ENCODE measurements at places on chromosomes 3 and 15.

GRCh38 chr15:40762919-40763800, 708 bp upstream of the GCHFR start:
- no peak for DNase-seq

DNA sequence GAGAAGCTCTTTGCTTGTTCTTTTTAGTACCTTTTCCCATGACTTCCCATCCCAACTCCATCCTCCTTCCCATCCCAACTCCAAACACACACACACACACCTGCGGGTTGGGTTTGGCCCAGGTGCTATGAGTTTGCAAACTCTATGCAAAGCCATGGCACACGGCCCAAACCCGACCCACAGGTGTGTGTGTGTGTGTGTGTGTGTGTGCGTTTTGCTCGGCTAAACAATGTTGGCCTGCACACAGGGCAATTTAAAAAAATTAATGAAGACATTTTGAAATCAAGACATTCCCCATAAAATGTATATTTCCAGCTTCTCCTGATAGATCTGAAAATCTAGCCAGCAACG, 103.7 kb upstream of the TLE3 start:
- DNase-seq: no peak

DNA sequence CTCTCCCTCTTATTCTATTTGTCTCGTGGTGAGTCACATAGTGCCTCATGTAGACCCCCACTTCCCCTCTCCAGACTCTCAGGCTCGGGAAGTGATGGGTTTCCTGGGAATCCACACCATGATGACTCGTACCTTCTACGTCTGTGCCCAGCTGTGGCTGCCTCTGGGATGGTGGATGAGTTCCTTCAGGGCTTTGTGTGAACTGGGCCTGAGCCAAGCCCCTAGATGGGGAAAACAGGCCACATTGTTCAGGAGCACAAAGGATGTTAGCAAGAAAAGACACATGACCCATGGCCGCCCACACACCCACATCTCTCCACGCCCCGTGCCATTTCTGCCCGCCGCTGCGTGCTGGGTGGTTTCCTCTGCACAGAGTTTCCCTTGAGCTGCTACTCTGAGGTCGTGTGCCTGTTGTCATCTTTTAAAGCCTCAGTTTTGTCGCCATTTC, 10.5 kb downstream of the ISG20 start:
- DNase-seq: no peak

- DNase-seq: no peak
Measured at GRCh38 chr3:186967686-186968085, 37.4 kb downstream of the ST6GAL1 start.

DNA sequence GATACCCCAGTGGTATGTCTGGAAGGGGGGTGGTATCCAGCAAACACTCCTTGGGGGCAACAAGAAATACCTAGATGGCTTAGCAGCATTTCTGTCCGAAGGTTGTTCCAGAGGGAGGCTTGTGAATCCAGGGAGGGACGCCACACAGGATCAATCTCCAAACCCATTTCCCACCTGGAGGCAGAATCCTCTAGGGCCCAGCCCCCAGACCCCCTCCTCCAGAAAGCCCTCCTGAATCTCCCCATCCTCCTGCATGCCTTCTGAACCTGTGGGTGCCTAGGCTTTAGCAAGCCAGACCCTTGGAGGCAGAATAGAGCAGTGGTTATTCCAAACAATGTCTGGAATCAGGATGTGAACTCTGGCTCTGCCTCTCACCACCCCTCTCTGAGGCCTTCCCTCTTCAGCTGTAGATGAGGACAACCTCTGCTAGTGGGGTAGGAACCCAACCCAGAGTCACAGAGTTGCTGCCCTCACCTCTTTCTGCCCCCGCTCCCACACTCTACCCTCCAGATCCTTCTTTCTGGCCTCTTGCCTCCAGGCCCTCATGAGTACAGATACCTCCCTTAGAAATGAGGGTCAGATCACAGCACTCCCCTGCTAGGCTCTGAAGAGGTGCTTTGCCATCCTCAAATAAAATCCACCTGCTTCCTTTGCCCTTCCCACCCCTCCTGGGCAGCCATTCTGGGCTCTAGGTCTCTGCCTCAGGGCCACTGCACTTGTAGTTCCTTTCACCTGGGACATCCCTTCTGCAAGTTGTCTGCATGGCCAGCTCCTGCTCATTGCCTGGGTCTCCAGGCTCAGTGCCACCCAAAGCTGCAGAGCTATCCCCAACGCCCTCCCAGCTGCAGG, 8.1 kb downstream of the CISH start:
- no peak for DNase-seq

DNA sequence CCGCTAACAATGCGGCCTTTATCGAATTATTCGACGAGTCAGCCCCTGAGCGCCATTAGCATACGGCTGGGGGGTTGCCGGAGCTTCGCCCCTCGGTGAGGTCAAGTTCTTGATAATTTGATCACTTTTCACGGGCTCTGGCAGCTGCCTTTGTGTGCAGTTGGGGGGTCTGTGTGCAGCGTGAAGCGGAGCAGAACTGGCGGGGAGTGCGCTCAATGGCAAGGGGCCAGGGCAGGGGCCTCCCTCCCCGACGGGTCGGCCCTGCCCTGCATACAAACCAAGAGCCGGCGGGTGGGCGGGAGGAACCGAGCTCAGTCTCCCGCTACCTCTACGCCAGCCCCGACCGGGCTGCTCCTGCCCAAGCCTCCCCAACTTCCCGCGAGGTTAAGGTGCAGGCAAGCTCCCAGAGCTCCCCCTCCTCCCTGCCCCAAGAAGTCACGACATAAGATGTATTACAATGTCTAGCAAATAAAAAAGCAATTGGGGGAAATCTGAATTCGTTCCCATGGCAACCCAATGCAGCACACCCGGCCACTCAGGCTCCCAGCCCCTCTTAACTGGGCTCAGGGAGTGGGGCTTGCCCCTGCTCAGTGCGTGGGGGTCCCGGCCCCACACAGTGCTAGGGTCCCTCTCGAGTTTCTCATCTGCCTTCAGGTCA, 34.1 kb upstream of the POLG start:
- DNase-seq: no peak

- no peak for DNase-seq
Measured at GRCh38 chr3:138180375-138181029, 5.8 kb upstream of the DBR1 start.

DNA sequence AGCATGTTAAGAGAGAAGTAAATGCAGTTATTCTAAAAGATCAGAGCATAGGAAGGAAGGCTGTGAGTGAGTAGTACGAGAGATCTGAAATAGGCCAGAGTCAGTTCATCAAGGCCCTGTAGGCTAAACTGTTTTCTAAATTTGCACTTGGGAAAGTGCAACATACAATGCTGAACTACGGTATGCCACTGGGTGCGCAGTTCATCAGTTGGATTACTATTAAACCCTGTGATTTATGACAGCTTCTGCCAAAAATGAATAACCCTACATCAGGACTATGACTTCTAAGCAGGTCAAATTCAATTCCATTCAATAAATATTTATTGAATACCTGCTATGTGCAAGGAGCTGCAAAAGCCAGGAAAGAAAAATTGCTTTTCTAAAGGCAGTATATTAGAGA, 10.8 kb downstream of the CBLB start:
- no peak for DNase-seq

DNA sequence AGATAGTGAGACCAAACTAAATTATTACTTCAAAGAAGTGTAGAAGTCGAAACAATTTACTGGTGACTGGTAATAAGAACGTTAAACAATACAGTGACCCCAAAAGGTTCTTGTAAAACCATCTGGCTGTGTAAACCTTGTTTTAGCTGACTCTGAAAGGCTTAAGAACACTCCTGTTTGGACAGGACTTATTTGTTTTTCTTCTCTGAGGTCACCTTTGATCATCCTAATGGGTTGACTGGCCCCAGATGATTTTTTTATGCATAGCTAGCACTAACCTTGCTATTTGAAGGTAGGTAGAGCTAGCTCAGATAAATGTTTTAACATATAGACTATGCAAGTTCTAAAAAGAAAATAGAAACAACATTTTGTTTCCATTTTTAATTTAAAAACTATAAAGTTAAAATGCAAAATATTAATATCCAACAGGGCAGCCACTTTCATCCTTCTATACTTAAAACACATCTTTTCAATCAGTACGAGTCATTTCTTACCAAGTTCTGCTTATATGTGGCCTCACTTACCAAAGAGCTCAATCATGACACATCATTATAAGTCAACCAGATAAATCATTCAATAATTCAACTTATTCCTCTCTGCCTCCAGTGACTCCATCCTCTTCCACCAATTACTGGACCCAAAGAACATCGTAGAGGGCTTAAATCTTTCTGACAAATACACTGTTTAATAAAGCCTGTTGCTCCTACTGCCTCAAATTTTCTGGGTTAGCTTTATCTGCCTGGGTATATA, 158.8 kb downstream of the SSR3 start:
- DNase-seq: no peak

DNA sequence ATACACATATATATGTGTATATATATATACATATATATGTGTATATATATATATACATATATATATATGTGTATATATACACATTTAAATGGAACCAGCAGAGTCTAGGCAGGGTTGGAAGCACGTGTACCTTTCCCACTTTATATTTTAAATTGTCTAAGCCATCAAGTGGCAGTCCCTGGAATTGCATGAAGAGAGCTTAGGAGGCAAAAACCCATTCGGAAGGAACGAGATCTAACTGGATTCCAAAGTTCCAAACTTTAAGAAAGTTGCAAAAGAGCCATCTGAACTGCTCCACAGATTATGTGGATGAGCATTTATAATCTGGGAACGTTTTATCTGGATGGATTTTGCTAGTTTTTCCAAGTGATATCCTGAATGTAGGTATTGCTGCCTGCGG, 186.5 kb downstream of the FOXP1 start:
- no peak for DNase-seq

- DNase-seq: no peak
Measured at GRCh38 chr3:149590691-149591441, 67.0 kb downstream of the WWTR1 start.

- DNase-seq: no peak
Measured at GRCh38 chr15:22979238-22980188, 655 bp downstream of the CYFIP1 start.

DNA sequence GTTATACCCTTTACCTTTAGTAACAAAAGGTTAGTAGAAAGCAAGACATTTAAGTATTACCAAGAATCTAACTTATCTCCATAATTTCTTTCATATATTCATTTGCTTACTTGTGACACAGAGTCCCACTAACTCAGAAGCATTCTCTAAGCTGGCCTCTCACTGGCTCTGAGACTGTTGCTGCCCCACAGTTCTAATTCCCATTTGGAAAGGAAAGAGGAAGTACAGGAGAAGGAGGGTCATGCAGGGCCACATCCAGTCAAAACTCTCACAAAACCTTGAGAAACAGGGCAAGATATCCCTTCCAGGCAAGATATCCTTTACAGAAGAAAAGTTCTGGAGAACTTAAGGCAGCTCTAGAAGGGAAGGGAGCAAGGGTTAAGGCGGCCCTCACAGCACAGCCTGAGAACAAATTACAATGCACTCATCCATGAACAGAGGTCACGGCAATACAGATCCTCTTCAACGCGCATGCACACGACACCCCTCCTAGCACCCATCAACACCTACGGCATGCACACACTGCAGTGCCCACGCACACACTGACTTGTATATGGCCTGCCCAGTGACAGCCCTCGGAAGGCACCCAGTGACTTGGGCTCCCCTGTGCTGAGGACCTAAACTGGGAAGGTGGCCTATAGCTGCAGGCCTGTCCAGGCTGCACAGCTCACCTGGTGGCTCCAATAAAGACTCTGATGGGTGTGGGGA, 13.0 kb upstream of the MYO5C start:
- no peak for DNase-seq

DNA sequence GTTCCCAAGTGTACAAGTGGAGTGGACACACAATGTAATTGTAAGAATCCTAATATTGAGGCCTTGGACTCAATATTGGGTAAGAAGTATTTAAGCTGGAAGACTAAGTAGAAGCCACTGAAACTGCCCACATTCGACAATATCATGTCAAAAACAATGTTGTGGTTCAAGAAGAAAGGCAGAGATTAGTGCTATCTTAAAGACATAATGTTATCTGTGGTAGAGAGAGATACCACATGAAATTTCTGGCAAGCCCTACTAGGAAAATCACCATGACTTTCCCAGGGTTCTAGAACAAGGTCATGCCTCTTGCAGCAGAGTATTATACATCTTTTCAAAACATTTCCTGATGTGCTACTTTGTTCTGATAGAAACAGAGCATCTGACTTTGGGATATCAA, 192.6 kb downstream of the RAP2B start:
- no peak for DNase-seq

DNA sequence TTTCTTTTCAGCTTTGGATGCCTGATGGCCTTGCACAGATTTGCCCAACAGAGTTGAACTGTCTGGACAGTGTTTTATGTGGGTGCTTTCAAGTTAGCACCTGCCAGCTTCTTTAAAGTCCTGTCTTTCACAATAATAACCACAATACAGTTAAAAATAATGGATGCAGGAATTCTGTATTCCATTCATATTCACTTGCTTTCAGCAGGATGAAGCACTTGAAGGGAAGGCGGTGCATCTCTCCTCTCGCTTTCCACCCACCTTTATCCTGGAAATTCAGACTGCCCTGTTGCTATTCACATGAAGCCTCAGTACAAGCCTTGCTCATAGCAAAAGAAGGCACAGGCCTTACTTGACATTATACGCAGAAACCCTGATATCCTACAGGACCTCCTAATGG, 26.5 kb upstream of the GYG1 start:
- DNase-seq: no peak

DNA sequence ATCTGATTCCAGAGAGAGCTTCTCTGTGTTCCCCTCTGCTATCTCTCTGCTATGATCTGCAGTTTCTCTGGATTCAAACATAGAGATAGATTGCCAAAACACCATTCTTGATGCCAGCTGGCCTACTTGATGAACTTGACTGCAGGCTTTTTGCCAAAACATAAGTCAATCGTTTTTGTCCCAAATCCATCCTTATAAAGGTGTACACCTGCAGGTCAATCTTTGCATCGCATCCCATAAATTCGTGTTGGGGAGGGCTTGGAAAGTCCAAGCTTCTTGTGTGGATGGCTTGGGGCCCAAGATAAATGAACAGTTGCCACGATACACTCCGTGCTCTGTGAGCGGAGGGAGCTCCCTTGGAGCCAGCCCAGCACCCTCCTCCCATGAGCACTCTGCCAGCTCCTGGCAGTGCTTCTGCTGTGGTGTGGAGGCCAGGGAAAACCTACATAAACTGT, 2.7 kb downstream of the CERS3 start:
- DNase-seq: no peak

DNA sequence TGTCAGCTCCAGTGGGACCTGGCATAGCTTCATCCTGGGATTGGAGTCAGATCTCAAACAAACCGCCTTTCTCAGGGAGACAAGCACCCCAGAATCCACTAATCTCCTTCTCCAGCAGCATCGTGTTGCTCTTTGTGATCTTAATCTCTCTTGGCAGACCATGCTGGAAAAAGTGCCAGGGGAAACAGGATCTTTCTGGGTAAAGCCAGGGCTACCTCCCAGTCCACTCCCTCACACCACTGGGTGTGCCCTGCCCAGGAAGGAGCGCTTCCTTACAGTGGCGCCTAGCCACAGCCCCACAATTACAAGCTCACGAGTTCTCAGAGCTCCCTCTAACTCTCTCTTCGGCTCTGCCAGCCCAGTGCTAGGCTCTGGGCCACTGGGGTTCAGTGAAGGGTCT, 32.2 kb downstream of the RPLP1 start:
- no peak for DNase-seq
